ENCODE measurements at places on chromosomes 2 and 18. TPM values are rescaled to one million over a fixed set of nuclear protein-coding genes. Genes with fewer than 3 reads are reported as not detected.

DNA sequence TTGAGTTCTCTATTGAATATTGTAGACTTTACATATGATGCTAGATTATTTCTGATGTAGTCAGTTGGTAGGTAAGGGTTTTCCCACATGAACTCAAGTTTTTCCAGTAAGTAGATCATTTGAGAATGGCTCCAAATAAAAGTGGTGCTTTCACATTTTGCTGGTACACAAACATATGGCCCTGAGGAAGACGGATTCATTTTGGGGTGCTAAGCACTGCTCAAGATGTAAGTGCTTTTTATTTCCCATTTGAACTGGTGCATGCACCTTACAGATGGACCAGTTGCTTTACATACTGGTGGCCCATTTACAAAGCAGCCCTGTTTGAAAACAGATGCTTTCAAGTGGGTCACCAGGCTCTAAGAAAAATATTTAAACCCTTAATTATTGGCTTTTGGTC is 266.7 kb downstream of the MEIS1 start:
- no peak for DNase-seq

DNA sequence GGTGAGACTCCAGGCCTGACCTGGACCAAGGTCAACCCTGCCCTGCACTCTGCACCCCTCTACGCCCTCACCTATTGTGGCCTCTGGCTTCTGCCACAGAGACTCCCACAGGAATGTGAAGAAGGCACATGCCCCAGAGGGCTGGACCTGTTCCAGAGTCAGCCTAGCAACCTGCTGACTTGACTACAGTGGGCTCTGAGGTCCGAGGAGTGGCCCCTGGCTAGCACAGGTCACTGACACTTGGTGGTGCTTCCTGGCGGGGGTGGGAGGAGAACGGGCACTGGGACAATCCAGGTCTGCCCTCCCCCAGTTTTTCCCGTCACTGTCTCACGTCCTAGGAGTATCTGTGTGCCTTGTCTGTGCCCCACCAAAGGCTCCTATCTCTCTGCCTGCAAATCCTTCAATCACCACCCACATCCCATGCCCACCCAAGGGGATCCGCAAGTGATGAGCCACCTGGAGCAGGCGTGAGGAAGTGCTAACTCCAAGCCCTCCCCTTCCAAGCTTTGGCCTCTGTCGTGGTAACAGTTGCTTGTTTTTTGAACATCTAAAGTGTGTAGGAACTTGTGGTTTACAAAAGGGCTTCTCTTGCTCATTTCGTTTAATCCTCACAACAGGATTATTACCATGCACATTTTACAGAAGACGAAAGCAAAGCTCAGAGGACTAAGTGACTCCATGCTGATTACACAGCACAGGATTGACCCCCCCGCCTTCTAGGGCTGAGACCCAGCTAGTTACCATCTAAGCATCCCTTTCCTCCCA is 86.2 kb downstream of the MCFD2 start:
- no peak for DNase-seq

DNA sequence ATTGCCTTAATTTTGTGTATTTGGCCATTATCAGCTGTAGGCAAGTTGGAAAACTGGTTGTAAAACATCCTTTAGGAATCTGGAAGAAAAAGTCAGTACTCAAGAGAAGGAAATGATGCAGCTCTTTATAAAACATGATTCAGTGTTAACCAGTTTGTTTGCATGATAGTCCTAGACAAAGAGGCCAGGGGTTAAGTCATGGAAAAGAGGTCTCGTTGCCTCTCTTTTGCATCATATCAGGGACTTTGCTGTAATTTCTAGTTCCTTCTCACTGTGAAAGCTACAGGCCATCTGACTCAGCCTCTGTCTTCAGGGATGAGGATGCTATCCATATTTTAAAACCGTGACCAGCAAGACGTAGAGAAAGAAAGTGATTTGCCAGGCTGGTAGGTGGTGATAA is 38.0 kb downstream of the NPAS2 start:
- DNase-seq, result no peak

- DNase-seq, result no peak
These were observed 69.8 kb upstream of the PPM1B start for GRCh38 chr2:44098891-44099290.

GRCh38 chr18:51516478-51517038 is 319.1 kb upstream of the MEX3C start:
- DNase-seq, result no peak

DNA sequence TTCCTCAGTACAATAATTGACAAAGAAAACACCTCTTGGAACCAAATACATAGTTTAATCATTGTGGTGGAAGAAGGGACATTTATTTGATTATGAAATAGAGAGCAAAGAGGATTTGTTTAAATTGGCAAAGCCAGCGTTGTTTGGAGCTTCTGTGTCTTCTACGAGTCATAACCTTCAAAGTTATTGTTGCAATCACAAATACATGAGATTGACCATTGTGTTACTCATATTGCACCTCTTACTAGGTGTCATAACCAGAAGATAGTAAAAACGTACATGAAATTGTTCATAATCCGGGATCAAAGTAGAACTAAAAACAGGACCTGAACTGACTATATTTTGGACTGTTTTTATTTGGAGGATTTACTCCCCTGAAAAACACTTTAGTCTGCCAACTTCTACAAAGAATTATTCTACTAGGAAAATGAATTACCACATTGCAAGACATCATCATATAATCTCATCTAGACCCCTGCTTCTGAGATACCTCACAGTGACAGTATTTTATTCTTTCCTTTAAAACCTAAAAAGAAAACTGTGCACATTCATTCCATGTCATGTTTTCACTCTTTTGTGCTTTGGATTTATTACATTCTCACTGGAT is 151.7 kb upstream of the KLF7 start:
- no peak for DNase-seq

DNA sequence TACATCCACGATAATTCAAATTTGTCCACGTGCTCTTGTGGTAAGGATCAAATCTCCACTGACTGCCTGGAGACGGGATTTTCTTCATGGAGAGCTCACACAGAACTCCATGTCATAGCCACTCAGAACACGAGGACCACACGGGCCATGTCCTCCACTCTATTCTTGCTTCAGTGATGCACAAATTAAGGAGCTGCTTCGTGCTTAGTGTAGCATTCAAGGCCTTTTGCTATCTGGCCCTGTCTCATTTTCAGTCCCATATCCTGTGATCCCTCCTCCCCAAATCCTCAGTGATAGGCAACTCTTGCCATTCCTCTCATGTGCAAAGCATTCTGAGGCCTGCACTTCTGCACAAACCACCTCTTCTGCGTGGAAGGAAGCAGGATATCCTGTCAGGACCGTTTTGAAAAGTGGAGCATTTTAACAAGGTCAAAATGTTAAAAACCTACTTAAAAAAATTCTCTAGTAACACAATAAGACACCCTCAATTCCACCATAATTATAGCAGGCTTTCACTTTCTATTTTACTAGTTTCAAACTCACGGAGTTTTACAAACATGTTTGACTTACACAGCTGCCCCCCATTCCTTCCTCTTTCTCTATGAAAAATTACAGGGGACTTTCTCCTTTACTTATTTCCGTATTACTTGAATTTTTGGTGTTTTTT is 35.2 kb downstream of the ST3GAL5 start:
- no peak for DNase-seq

DNA sequence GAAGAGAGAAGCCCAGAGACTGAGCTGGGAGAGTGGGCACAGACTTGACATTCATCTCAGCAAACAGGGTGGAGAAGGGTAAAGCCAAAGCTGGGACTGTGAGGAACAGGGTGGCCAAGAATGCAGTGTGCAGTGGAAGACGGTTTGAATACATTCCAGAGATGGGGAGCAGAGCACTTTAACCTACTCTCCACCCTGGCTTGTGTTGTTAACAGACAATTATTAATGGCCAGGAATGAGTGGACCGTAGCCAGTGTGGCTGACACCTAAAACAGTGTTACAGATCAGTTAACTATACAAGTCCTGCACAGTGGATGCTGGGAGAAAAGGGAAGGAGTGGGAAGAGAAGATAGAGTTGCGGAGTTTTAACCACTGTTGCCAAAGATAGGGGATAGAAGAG is 7.4 kb upstream of the NAB1 start:
- DNase-seq, result no peak

Gene CCDC141
- 3.9 TPM for total RNA-seq

DNA sequence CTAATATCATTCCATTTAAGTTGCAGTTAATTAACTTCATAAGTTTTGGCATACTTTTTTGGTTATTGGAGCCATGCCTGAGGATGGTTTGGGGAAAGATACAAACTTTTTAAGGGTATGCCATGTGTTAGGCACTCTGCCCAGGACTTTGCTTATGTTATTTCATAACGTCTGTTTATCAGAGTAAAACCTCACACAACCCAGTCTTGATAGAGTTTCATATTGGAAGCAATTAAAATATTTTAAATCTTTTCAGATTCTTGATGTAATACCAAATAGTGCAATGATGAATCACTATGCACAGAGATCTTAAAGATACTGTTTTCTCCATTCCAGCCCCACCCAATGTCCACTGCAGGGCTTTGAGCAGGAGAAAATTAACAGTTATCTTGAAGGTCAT is 529.1 kb upstream of the HNMT start:
- no peak for DNase-seq

DNA sequence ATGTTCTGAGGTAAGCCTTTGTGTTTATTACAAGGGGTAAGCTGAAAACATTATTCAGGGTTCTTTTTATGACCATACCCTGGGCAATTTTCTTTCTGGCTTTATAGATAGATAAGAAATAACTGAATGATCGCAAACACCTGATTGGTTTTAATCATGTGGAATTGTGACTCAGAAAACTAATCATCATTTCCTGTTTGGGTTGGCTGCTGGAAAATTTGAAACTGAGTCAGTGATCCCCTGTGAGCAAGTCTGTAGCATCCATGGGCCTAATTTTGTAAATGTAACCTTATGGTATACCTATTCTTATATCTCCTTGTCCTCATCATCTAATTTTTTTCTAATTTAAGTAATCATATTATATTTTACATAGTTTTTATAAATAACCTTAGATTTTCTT is 34.3 kb downstream of the CCDC68 start:
- DNase-seq, result no peak

Gene CLASP1
- total RNA-seq, result 36.1 TPM

DNA sequence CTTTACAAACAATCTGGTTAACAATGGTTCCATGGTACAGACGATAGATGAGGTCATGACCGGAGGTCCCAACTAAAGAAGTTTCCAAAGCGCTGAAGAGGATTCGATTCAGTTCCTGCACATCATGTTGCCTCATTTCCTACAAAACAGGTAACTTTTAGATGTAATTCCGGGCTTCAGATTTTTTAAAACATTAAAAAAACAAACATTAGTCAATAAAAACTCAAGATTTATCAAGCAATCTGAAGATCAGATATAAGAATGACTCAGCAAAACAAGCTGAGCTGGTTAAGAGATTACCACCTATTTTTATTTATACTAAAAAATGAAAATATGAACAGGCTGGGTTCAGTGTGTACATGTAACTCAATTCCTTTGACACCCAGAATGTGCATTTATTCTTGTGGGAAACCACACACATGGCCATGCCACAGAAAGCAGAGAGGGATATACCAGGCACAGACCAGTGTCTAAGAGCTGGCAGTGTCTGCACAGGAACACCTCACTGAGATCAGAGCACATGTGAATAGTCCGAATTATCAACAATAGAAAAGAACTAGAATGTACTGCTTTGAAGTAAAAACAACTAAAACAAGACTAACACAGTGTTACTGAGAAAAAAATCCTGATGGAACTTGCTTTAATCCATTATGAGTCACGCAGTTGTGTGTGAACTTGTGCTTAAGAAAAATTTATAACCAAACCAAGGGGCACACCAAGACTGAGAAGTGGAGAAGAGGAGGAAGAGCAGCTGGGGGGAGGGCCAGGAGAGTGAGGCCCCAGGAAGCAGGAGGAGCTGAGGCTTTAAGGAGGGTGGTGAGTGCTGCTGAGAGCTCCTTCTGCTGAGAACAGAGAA is 9.5 kb downstream of the USP40 start:
- no peak for DNase-seq

GRCh38 chr2:142425551-142425950 is 294.7 kb upstream of the LRP1B start:
- no peak for DNase-seq

GRCh38 chr2:229815858-229816257 is 101.5 kb upstream of the DNER start:
- DNase-seq, result no peak

Gene ANKRD29
- 2.5 TPM for total RNA-seq

DNA sequence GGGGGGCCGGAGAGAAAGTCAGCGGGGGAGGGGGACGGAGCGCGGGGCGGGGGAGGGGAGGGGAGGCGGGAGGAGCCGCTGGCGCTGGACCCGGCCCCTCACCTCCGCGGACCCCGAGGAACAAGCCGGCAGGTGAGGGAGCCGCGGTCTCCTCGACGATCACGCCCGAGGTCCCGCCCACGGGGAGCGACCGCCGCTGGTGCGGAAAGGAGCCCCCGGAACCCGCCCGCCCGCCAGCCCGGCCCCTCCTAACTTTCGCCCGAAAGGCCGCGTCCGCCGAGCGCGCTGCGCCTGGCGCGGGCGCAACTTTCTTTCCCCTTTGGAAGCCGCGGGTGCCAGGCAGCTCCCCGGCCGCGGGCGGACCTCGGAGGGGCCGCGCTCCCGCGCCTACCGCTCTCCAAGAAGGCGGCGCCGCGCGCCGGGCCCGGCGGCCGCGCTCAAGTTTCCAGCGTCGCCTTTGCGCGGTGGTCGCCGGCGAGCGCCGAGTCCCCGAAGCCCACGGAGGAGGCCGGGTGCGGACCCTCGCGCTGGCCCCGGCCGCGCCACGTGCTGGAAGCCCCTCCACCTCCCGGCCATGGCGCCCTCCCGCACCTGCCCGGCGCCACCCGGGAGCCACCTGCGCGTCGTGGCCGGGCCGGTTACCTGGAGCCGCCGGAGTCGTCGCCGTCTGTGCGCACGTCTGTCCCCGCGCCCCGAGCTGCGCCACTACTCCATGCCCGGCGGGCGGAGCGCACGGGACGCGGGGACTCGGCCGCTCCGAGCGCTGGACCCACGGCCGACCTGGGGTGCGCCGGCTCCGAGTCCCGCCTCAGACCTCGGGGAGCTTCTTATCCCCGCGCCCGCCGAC is at the start of gene ALKAL2:
ALKAL2 (minus strand) TSS at position 181 of the 847 bp plus-strand sequence. CDS start 256 bp downstream, outside the sequence.
- no peak for DNase-seq

GRCh38 chr2:142290931-142291330 is 160.1 kb upstream of the LRP1B start:
- no peak for DNase-seq

- DNase-seq, result no peak
These were observed 132.1 kb upstream of the DNMT3A start for GRCh38 chr2:25473758-25474340.

GRCh38 chr18:79625195-79625923 is 54.2 kb upstream of the CTDP1 start:
- no peak for DNase-seq

Gene SERPINB13
- not detected for total RNA-seq

All from left colon (tissue), 2 donors.